Liver (tissue), 10 donors: ENCODE measurements at places on chromosomes 13 and 19.

DNA sequence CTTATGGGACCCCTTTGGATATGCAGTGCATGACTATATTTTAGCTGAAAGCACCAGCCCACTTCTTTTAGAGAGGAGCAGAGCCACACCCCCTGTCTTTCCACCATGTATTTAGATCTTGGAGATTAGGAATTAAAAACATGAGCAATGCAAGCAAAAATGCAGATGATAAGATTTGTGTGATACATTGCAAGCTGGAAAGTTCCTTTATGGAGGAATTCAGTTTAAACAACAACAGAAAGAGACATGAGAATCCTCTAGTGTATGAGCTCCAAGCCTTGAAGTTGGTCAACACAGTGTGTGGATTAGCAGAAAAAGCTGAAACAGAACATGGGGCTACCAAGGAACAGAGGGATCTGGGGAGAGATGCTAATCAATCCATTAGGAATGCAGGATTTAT is 529.8 kb upstream of the NBEA start:
- DNase-seq, result no peak

- no peak for DNase-seq
Measured at GRCh38 chr19:19428746-19429145, 23.3 kb downstream of the GATAD2A start.

- no peak for DNase-seq
Measured at GRCh38 chr19:2361246-2362045, 1.4 kb downstream of the TMPRSS9 start.

GRCh38 chr13:90801621-90802020 is 545.9 kb upstream of the MIR17HG start:
- no peak for DNase-seq

DNA sequence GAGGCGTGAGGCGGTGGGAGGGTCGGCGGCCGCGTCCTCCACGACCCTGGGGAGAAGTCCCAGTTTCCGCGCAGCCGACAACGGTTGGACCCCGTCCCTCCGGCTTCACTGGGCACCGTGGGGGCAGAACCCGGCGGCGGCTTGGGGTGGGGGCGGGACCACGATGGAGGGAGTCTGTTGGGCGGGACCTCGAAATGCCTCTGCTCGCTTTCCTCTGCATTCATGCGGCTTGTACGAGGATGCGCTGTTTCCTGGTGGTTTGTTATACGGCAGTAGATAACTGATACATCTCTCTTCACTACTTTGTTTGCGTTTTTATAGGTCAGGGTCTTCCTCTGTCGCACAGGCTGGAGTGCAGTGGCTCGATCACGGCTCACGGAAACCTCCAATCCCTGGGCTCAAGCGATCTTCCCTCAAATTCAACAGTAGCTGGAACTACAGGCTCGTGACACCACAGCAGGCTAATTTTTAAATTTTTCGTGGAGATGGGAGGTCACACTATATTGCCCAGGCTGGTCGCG is 24.6 kb upstream of the ZNF846 start:
- DNase-seq, result no peak

DNA sequence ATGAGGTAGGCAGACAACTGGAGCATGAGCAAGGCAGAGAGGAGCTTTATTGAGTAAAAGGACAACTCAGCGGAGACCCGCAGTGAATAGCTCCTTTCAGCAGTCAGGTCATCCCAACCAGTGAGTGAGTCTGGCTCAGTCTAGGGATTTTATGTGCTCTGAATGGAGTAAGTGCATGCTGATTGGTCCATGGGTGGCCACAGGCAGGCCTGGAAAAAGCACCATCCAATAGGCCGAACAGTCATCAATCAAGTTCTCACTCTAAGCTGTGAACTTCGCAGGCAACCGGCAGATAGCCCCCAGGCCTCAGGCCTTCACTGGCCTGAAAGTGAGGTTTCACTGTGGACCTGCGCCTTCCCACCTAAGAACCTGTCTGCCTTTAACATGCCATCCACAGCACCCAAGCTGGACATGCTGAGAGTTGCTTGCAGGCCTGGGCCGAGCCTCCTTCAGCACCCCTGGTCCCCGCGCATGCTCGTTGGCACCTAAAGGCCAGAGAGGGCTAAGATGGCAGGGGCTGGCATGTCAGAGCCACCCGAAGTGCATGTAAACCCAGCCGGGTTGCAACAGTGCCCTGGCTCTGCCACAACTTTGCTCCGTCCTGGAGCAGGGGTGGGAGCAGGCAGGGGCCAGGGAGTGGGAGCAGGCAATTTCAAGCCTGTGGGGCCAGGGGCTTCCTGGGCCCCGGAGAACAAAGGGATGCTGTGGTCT is 698.7 kb downstream of the SLITRK1 start:
- DNase-seq, result no peak

GRCh38 chr13:26377038-26377437 is 123.1 kb downstream of the CDK8 start:
- DNase-seq, result no peak

DNA sequence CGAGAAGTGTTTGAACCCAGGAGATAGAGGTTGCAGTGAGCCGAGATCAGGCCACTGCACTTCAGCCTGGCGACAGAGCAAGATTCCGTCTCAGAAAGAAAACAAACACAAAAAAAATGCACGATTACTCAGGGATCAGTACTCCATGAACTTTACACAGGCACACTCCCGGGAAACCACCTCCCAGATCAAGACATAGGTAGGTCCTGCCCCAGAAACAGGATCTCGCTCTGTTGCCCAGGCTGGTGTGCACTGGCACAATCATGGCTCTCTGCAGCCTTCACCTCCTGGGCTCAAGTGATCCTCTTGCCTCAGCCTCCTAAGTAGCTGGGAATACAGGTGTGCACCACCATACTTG is 11.2 kb downstream of the VASP start:
- DNase-seq, result no peak

DNA sequence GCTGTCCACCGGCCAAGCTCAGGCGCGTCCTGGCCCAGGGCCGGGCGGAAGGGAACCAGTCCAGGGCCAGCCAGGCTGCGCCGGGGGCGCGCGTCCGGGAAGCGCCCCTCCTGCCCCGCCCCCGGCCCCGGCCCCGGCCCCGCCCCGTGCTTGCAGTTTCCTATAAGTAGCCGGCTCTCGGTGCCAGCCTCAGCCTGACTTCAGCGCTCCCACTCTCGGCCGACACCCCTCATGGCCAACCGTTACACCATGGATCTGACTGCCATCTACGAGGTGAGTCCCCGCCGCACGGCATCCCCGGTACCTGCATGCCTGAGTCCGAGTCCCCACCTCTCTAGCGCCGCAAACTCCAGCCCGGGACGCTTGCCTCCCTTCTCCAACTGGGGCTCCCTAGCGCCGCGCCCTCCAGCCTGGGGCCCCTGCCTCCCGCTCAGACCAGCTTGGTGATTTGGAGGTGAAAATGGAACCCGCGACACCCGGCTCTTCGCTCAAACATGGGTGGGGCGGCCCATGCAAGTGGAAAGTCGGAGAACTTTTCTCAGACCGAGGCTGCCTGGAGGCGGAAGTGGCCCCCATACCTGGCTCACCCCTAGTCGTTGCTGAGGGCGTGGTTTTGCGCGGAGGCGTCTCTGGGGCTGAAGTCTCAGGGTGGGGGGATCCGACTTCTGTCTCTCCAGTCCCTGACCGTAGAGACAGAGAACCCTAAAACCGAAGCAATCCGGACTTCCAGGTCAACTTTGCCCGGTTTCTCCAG is at the start of gene ZFP36:
Gene ZFP36, plus strand, starts transcription at position 192 of the 754 bp plus-strand sequence. Its CDS starts 58 bp downstream, at position 250.
- DNase-seq, result peak; percentile 88

GRCh38 chr13:20358022-20358421 is 125.9 kb upstream of the GJB6 start:
- no peak for DNase-seq

DNA sequence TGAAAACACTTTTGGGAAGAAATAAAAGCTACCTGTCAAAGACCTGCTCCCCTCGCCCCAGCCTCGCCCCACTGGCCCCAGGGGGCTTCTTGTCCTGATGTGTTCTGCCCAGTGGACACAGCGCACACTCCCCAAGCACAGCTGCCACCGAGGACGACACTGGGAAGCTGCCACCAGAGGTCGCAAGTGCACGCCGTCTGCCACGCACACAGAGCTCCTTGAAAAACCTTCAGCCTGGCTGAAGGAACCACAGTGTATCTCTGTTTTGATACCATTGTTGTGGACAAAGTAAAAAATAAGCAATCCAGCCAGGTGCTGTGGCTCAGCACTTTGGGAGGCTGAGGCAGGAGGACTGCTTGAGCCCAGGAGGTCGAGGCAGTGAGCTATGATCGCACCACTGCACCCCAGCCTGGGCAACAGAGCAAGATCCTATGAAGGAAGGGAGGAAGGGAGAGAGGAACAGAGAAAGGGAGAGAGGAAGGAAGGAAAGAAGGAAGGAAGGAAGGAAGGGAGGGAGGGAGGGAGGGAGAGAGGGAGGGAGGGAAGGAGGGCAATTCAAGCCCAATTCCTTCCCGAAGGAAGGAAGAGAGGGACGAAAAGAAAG is 57.3 kb downstream of the CEBPG start:
- DNase-seq, result peak; percentile 71

GRCh38 chr13:42021851-42022250 is 26.6 kb upstream of the DGKH start:
- no peak for DNase-seq

DNA sequence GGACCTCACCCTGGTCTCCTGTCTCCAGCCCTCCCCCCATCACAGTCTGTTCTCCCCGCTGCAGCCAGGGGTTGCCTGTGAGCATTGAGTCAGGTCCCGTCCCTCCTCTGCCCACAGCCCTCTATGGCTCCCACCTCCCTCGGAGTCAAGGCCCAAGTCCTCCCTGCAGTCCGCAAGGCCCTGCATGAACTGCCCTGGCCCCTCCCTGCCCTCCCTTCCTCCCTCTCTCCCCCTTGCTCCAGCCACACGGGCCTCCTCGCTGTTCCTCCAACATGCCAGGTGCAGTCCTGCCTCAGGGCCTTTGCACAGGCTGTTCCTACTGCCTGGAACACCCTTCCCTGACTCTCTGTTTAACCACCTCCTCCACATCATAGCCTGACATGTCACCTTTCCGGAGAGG is 2.8 kb downstream of the TINCR start:
- DNase-seq, result no peak

DNA sequence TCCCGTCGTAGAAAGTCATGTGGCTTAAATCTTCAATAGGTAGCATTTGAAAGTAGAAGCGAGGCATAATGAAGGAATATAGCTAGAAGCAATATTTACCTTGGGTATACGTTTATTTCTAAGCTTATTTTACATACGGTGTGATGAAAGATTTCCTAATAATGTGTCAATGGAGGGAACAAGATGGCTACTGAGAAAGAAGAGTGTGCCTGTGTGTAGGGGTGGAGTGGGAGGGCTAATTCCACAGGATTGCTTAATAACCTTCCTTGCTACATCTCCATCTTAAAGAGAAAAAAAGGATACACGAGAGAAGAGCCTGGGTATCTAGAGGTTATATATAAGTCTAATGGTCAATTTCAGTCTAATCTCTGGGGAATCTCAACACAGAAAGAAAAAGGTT is 2.0 kb downstream of the SPART start:
- no peak for DNase-seq

GRCh38 chr13:77511552-77511951 is 24.0 kb upstream of the SCEL start:
- no peak for DNase-seq

- DNase-seq, result no peak
Measured at GRCh38 chr13:106275446-106276032, 259.9 kb downstream of the EFNB2 start.

DNA sequence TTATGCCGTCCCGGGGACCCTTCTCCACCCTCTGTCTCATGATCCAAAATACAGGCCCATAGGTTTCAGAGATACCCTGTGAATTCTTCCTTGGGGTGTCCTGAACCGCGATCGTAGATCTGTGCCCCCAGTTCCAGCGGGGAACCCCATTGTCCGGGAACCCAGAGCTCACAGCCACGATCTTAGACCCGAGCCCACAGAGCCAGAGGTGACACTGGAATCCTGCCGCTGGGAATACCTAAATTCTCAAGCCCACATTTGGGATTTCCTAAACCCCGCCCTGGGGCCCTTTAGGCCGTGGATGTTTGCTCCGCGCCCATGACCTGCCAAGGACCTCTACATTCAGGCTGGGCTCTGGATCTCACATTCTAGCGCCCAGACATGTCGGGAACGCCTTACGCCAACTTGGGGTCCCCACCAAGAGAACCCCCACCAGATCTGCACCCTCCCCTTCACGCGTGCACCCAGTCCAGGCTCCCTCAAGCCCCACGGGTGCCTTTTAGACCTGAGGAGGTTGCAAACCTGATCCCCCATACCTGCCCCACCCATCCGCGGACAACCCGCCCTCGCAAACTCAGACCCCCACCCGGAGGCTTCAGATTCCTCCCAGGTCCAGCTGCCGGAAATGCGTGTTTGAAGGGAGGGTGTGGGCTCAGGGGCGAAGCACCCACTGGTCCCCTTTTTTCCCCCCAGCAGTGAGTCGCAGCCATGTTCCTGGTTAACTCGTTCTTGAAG is 605 bp downstream of the CAPNS1 start:
- peak; percentile 64 for DNase-seq

- DNase-seq, result no peak
Measured at GRCh38 chr13:21219036-21219381, 42.6 kb downstream of the MRPL57 start.

- DNase-seq, result no peak
Measured at GRCh38 chr19:15291548-15292021, 40.8 kb downstream of the BRD4 start.

DNA sequence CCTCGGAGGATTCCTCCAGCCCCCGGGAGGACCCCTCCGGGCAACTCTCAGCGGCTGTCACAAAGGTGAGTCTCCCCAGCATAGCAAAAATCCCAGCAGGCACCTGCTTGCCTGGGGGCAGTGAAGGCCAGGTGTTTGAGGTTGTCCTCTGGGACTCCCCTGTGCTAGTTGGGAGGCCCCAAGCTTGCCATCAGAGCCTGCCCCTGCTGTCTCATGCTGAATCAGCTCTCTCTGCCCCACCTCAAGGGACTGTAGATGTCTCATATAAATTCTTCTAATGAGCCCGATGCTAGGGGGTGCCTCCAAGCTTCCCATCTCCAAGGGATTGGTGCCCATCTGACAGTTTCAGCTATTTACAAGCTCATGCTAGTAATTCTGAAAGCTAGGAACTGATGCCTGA is 53.6 kb downstream of the NWD1 start:
- no peak for DNase-seq

DNA sequence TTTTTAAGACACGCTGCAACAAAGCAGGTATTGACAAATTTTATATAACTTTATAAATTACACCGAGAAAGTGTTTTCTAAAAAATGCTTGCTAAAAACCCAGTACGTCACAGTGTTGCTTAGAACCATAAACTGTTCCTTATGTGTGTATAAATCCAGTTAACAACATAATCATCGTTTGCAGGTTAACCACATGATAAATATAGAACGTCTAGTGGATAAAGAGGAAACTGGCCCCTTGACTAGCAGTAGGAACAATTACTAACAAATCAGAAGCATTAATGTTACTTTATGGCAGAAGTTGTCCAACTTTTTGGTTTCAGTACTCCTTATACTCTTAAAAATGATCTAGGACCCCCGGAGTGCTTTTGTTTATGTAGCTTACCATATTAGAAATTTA is 1.2 kb downstream of the BRCA2 start:
- DNase-seq, result no peak

GRCh38 chr13:29756506-29756905 is 93.9 kb downstream of the UBL3 start:
- no peak for DNase-seq
